ENCODE measurements at places on chromosomes 2 and 18.

GRCh38 chr2:60407398-60407797, 146.1 kb downstream of the BCL11A start:
- no peak for DNase-seq

GRCh38 chr2:121650315-121650930, 1.2 kb upstream of the CLASP1 start:
- peak; percentile 51 for DNase-seq

- no peak for DNase-seq
Observed at GRCh38 chr2:108829578-108830310, 43.2 kb downstream of the CCDC138 start.

- no peak for DNase-seq
Observed at GRCh38 chr2:69740502-69740951, 1.4 kb upstream of the ANXA4 start.

- no peak for DNase-seq
Observed at GRCh38 chr2:26076001-26076587, 42.2 kb downstream of the RAB10 start.

GRCh38 chr18:48834413-48835031, 116.2 kb downstream of the SMAD7 start:
- DNase-seq: no peak

DNA sequence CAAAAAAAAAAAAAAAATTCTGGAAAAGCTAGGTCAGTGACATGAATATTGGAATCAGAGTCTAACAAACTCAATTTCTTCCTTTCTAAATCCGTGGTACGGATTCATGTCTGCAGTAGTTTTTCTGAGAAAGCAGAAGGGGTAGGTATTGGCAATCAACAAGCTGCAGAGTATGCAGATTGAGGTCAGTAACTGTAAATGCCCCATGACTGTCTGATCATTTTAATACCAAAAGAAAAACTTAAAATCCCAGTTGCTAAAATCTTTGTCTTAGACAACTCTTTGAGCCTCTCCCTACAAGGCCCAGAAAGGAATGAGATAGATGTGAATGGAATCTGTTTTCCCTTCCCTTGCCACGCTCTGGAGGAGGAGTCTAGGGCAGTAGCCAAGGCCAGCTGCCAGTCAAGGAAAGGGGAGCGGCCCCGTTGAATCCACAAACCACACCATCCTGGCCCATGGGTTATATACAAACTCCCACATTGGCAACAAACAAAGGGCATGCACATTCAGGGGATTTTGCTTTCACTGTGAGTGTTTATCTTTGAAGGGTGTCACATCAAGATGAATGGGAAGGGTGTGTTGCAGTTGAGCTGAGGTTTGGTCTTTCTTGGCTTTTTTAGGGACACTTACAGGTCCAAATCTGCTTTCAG, 6.1 kb upstream of the CASP8 start:
- no peak for DNase-seq

- no peak for DNase-seq
Observed at GRCh38 chr18:45049578-45050319, 369.1 kb downstream of the SETBP1 start.

DNA sequence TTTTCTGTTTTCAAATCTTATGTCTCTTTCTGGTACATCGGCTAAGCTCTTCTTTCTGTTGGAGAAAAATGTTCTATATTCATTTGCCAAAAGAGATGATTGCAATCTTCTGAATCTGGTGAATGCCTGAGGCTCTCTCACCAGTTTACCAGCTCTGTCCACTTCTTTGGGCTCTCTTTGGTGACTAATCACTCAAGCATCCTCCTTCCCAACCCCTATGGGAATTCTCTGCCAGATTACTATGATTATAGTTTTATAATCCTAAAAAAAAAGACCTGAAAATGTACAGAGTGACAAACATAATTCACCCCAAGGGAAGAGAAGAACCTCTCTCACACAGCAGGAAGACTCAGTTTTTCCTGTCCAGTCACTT, 187.3 kb downstream of the CAMKMT start:
- DNase-seq: no peak

DNA sequence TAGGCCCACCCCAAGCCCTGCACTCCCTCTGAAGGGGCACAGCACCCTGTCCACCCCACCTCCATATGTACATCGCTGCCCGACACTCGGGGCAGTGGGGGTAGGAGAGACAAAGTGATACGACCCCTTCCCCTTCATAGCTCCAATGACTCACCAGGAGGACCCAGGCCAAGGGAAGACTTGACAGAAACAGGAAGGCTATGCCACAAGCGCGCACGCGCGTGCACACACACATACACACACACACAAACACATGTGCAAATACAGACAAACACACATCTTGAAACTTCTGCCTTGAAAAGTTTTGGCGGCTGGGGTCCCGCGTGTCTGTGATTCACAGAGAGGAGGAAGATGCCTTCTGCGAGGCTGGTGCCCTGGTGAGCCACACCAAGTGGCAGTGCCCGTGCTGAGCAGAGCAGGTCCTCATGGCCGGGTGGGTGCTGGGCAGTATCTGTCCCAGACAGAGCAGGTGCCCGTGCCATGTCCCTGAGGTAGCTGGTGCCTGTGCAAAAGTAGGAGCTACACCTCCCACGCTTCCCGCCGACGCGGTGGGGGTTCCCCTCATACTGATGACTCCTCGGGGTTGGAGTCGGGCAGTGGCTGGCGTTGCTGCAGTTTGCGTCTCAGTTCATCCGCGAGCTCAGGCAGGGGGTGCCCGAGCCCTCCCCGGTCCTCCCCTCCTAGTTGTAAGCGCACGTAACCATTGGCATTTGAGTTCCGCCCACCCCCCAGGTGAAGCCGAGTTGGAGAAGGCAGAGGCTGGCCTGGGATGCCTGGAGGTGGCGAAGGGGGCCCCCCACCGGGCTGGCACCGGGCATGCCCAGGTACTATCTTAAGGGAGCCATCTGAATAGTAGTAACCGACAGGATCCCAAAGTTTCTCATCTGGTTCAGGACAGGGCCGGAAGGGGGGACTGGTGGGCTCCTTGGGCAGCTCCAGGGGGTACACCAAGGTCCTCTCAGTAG, 2.5 kb upstream of the ANKRD39 start:
- no peak for DNase-seq

GRCh38 chr2:106876699-106877098, 9.3 kb downstream of the ST6GAL2 start:
- no peak for DNase-seq

DNA sequence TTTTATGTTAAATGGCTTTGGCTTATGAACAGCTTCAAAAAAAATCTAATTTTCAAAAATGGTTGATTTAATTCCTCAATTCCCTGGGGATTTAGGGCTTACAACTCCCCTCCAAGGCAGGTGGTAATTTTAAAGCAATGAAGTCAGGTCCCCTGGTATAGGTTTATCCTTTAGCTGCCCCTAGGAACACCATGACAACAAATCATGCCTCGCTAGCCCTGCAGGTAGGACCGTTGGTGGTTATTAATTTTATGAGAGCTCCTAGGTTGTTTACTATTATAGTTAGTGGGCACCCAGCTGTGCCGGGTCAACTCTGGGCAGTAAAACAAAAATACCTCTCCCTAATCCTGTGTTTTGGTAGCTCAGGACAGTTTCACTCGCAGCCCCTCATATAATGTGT, 26.2 kb upstream of the MBOAT2 start:
- no peak for DNase-seq

GRCh38 chr18:30811580-30811979, 231.0 kb downstream of the DSC3 start:
- no peak for DNase-seq

DNA sequence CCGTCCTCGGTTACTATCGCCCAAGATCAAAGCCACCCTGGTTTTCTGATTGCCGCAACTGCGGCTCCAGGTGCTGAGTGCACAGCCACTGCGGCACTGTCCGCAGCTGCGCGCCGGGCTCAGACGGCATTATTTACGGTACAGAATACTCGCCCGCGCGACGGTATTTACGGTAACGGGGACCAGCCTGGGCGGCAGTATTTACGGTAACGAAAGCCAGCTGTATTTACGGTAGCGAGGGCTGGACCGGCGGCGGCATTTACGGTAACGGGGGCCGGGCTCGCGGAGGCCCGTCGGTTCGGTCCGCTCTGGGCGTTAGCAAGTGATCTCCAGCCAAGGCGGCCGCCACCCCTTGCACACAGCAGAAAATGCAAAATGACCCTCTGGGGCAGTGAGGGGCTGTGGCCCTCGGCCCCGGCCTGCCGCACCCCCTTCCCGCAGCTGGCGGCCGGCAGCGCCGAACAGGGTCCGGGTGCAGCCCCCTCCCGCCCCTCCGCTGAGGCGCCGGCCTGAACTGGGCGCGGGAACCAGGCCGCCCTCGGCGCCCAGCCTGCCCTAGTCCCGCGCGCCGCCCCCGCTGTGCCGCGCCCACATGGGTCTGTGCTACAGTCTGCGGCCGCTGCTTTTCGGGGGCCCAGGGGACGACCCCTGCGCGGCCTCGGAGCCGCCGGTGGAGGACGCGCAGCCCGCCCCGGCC, at the start of gene GNAL:
Gene GNAL, plus strand, starts transcription at position 293 of the 697 bp plus-strand sequence. Its CDS starts 300 bp downstream, at position 593.
- DNase-seq: no peak

DNA sequence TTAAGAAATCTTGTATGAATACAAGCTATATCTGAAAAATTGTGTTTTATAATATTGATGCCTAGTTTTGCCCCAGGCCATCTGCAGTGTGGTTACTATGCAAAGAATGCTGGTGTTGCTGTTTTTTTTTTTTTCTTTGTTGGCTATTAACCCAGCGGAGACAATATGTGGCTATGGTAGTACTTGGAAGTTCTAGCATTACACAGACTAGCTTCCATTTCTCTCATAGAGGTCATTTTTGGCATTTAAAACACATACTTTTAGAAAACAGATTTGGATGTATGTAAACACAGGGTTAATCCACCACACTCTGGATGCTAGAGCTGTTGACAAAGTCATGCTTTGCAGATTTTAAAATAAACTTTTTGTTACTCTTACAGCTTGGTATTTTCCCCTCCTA, 209.8 kb downstream of the NEDD4L start:
- no peak for DNase-seq

DNA sequence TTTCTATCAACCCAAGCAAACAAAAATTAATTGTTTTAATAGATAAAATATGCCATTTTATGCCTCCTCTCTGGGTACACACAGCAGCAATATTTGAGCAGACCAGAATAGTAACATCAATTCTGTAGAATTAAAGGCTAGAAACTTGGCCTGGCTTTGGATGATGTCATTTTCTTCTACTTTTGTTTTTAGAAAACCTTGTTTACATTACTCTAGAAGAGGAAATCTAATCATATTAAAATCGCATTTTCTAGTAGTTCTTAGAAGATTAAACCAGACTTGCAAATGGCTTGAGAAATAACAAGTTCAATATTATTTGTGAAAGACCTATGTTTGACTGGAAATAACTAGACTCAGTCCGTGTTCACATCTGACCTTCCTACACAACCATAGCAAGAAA, 102.3 kb upstream of the RFX8 start:
- DNase-seq: no peak

DNA sequence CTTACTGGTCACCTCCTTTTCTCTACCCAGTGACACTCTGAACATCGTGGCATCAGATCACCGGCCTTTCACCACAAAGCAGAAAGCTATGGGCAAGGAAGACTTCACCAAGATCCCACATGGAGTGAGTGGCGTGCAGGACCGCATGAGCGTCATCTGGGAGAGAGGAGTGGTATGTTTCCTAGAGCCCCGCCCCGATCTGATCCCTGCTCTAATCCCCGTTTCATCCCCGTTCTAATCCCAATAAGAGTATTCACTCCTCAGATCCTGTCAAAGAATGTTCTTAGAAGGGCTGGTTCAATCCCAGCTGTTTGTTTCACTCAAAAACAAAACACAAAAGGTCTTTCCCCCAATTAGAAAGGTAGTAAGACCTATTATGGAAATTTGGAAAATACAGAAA, 30.4 kb upstream of the MAPRE3 start:
- no peak for DNase-seq

DNA sequence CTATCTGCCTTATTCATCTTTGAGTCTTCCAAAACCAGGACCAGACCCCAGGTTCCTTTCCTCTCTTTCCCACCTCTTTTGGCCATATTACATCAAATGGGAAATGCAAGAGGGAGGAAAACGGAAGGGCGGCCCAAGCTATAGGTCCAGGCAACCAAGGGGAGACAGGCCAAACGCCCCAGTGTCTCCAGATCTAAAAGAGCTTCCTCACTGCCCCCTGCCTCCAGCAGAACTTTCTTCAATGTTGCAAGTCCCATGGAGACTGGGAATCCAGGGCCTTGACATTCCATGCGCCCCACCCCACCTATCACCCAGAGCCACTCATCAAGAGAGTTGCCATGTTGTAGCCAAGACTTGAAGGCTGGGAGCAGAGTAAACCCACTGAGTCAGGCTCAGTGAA, 15.4 kb downstream of the TNS1 start:
- DNase-seq: no peak

- no peak for DNase-seq
Observed at GRCh38 chr2:47666332-47666731, 116.6 kb upstream of the MSH6 start.

DNA sequence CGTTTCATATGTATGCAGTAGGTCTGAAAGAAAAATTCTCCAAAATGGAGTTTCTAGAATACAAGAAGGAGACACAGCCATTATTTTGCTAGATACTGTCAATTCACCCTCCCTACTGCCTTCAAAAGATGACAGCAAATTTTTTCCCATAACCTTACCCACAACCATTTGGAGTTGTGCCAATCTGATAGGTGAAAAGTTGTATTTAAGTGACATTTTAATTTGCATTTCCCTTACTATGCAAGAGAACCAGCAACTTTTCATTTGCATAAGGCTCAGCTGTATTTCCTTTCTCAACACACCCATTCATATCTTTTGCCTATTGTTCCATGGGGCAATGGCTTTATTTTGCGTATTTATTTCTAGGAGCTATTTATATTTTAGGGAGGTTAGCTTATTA, 31.4 kb upstream of the IL18RAP start:
- DNase-seq: no peak

DNA sequence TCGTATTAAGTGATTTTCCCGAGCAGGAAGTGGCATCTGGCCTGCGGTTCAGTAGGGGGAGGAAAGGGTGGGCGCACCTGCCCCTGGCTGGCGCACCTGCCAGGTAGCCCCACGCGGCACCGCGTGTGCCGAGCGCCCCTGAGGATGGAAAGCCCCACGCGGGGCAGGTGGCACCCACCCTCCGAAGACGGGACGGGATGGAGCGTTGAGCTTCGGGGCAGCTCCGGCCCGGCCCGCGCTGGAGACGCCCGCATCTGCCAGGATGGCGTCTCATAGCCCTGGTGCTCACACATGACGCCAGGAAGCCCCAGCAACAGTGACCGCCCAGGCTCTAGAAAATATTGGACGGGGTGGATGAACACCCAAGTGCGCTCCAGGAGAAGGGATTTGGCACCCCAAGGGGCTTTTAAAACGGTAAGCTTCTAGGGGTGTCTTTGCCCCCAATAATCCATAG, 2.5 kb upstream of the NFATC1 start:
- DNase-seq: no peak

GRCh38 chr2:30713698-30714097, 93.5 kb downstream of the CAPN13 start:
- no peak for DNase-seq

DNA sequence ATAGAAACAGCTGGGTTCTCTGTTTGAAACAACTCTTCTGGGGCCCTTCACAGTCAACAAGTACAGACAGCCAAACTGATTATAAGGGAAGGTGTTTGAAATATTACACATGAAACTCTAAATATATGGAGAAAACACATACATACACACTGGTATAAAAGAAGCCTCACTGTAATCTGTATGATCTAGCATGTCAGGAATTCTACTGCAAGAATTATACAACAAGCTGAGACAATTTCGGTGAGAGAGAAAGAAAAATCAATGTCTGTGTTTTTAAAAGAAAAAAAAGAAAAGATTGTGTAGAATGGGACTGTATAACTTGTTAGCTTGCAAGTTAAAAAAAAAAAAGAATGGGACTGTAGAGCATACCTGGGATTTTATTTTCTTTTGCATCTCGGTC, 26.3 kb downstream of the IRS1 start:
- DNase-seq: no peak
